Chondrocyte (in vitro differentiated cells): ENCODE measurements at places on chromosomes 1 and 21. TPM values are rescaled to one million over a fixed set of nuclear protein-coding genes. Genes with fewer than 3 reads are reported as not detected.

The GPX7 gene
- total RNA-seq = 43.7 to 83.8 TPM (median 82.9 TPM) in 3 replicates

The LIPI gene
- not detected in 3 replicates for total RNA-seq

The ACTN2 gene
- total RNA-seq = 0.28 to 0.47 TPM in 2 of 3 replicates, not detected in the other

The ANGPTL1 gene
- 2.6 to 4.7 TPM (median 3.6 TPM) in 3 replicates for total RNA-seq

The GPA33 gene
- 0.99 TPM in 1 of 3 replicates, not detected in the others for total RNA-seq

The MYOC gene
- total RNA-seq = not detected in 3 replicates

The FAM72B gene
- 1.3 to 2.5 TPM (median 1.3 TPM) in 3 replicates for total RNA-seq

The ARMH1 gene
- 1.3 to 2.1 TPM (median 1.7 TPM) in 3 replicates for total RNA-seq

The SESN2 gene
- 11.6 to 56.2 TPM (median 54.7 TPM) in 3 replicates for total RNA-seq

The CALML6 gene
- total RNA-seq = 2.1 to 2.3 TPM (median 2.1 TPM) in 3 replicates

- H3K4me3 ChIP-seq = no peak overlapping the region
- H3K4me1 ChIP-seq = peaks cover 59% of the 10 kb centered on the region
- no peaks in the 10 kb centered on the region for H3K36me3 ChIP-seq
- H3K27ac ChIP-seq = peak overlapping the region; percentile 70
- no peaks in the 10 kb centered on the region for H3K27me3 ChIP-seq
- DNase-seq = no peak
Observed at GRCh38 chr1:11174261-11174942, 14.8 kb upstream of the ANGPTL7 start.

- H3K36me3 ChIP-seq = no peaks in the 10 kb centered on the region
- H3K4me3 ChIP-seq = no peak overlapping the region
- peaks cover 2% of the 10 kb centered on the region for H3K27me3 ChIP-seq
- DNase-seq = no peak
- H3K4me1 ChIP-seq = peaks cover 10% of the 10 kb centered on the region
Observed at GRCh38 chr1:67479146-67479891, 49.1 kb upstream of the SERBP1 start.

- H3K4me1 ChIP-seq = peaks cover 40% of the 10 kb centered on the region
- H3K4me3 ChIP-seq = no peak overlapping the region
- no peak for DNase-seq
- no peak overlapping the region for H3K27ac ChIP-seq
- H3K36me3 ChIP-seq = peaks cover 21% of the 10 kb centered on the region
- no peaks in the 10 kb centered on the region for H3K27me3 ChIP-seq
Observed at GRCh38 chr21:41752231-41752681, 14.6 kb downstream of the RIPK4 start.

DNA sequence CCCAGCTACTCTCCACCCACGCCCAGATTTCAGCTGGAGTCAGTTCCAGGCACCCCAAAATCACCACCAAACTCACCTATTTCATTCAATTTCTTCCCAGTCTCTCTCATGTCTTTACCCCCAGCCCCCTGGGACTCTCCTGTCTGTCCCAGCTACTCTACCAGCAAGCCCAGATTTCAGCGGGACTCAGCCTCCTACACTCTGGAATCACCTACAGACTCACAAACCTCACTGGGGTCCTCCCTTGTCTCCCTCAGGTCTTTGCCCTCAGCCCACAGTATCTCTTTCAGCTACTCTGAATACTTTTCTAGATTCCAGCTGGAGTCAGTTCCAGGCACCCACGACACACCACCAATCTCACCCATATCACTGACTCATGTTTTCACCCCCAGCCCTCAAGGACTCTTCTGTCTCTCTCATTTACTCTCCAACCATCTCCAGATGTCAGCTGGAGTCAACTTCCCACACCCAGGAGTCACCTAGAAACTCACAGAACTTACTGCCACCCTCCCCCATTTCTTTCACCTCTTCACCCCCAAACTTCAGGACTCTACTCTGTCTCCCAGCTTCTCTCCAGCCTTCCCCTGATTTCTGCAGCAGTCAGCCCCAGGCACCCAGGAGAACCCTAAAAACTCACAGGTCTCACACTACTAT, 1529.3 kb upstream of the TPTE start:
- H3K4me3 ChIP-seq = no peak overlapping the region
- no peaks in the 10 kb centered on the region for H3K4me1 ChIP-seq
- H3K36me3 ChIP-seq = no peaks in the 10 kb centered on the region
- no peaks in the 10 kb centered on the region for H3K27me3 ChIP-seq
- no peak overlapping the region for H3K27ac ChIP-seq
- peak; percentile 68 for DNase-seq

GRCh38 chr1:161127649-161128048, 4.8 kb downstream of the DEDD start:
- peaks cover 32% of the 10 kb centered on the region for H3K36me3 ChIP-seq
- H3K27ac ChIP-seq = no peak overlapping the region
- H3K4me1 ChIP-seq = peaks cover 36% of the 10 kb centered on the region
- H3K27me3 ChIP-seq = no peaks in the 10 kb centered on the region
- H3K4me3 ChIP-seq = no peak overlapping the region
- no peak for DNase-seq

- H3K36me3 ChIP-seq = no peaks in the 10 kb centered on the region
- no peak for DNase-seq
- no peak overlapping the region for H3K27ac ChIP-seq
- H3K4me3 ChIP-seq = no peak overlapping the region
- no peaks in the 10 kb centered on the region for H3K27me3 ChIP-seq
Observed at GRCh38 chr1:232221802-232222499, 408.0 kb downstream of the SIPA1L2 start.

DNA sequence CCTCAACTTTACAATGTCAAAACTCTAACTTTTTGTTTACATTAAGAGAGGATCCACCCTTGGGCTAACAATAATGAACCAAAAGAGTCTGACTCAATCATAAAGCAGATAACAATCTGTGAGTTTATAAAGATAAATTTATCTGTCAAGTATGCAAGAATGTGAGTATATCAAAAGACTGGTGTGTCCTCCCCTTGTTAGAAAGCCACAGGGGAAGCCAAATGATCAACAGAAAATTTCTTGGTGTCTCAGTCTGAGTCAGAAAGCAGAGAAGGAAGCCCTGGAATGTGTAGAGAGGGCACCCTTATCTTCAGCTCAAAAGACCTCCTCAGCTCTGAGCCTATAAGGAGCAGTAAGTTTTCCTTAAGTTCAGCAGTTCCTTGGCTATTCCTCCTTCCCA, 13.9 kb upstream of the PDIK1L start:
- H3K27ac ChIP-seq = peak overlapping the region; percentile 14
- peaks cover 27% of the 10 kb centered on the region for H3K4me1 ChIP-seq
- H3K36me3 ChIP-seq = no peaks in the 10 kb centered on the region
- DNase-seq = no peak
- H3K4me3 ChIP-seq = no peak overlapping the region
- H3K27me3 ChIP-seq = peaks cover 3% of the 10 kb centered on the region

DNA sequence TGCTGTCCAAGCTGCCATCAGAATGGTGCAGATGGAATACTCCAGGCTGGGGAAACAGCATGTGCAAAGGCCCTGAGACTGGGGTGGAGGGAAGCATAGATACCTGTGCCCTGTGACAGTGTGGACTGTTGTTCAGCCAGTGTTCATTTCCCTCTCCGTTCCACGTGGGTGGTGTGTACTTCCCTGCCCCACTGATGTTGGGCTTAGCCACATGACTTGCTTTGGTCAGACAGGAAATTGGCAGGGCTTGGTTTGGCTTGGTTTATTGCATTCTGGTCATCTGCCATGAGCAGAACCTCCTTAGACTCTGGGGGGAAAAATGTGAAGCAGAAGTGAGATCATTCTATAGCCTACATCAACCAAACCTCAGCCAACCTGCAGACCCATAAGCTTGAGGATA, 102.4 kb upstream of the IGSF21 start:
- H3K36me3 ChIP-seq = no peaks in the 10 kb centered on the region
- no peaks in the 10 kb centered on the region for H3K4me1 ChIP-seq
- DNase-seq = peak; percentile 37
- H3K4me3 ChIP-seq = no peak overlapping the region

DNA sequence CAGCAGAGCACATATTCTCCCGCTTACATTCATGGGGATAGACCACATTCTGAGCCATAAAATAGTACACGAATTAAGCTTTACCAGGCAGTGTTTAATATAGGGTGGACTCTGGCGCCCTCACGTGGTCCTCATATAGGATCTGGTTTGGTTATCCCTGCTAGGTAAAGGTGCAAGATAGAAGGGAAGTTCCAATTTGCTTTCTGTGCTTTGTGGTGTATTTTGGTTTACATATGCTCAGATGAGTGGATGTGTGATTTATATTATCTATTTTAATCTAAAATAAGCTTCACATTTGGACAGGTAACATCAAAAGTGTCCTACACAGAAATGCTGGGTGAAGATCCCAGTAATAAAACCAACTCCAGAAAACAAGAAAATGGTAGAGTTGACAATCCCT, 3.6 kb downstream of the CR1 start:
- no peaks in the 10 kb centered on the region for H3K36me3 ChIP-seq
- H3K27ac ChIP-seq = no peak overlapping the region
- H3K4me3 ChIP-seq = no peak overlapping the region
- H3K4me1 ChIP-seq = peaks cover 6% of the 10 kb centered on the region

GRCh38 chr1:177975588-177976495, 6.0 kb upstream of the SEC16B start:
- H3K4me1 ChIP-seq = peaks cover 16% of the 10 kb centered on the region
- peaks cover 8% of the 10 kb centered on the region for H3K36me3 ChIP-seq
- no peaks in the 10 kb centered on the region for H3K27me3 ChIP-seq
- H3K27ac ChIP-seq = no peak overlapping the region

GRCh38 chr1:46368791-46369190, 25.3 kb upstream of the FAAH start:
- no peak for DNase-seq
- H3K4me3 ChIP-seq = no peak overlapping the region

- DNase-seq = no peak
- H3K4me1 ChIP-seq = no peaks in the 10 kb centered on the region
- no peak overlapping the region for H3K27ac ChIP-seq
- H3K36me3 ChIP-seq = no peaks in the 10 kb centered on the region
Observed at GRCh38 chr1:233607252-233608119, 6.4 kb upstream of the KCNK1 start.

DNA sequence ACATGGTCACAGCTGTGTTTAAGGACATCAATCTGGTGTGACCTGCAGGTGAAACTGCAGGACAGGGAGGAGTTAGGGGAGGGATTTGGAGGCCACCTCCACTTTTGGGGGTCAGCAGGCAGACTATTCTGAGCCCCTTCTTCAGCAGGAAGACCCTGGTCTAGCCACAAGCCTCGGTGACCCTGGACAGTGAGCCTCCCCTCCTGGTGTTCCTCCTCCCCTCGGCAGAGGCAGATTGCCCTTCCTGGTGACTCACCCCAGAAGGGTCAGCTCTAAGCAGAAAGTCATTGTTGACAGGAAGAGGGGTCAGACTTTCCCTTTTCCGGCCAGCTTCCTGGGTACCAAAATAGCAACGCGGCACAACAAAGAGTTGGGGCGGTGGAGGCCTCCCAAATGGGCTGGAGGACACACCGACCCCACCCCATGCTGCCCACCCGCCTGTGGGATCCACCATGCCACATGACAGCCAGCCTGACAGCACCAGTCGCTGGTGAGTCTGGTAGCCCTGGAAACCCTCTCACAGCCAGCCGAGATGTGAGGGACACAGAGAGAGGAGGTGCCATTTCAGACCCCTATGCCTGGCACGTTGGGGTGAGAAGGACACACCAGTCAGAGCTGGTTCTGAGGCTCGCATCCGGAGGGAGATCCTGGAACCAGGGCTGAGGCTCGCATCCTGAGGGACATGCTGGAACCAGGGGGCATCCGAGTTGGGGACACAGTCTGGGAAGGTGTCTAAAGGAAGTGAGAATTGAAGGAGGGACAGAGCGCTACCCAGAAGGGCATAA, 14.7 kb upstream of the CSF1 start:
- no peak overlapping the region for H3K27ac ChIP-seq
- DNase-seq = no peak
- no peaks in the 10 kb centered on the region for H3K27me3 ChIP-seq

DNA sequence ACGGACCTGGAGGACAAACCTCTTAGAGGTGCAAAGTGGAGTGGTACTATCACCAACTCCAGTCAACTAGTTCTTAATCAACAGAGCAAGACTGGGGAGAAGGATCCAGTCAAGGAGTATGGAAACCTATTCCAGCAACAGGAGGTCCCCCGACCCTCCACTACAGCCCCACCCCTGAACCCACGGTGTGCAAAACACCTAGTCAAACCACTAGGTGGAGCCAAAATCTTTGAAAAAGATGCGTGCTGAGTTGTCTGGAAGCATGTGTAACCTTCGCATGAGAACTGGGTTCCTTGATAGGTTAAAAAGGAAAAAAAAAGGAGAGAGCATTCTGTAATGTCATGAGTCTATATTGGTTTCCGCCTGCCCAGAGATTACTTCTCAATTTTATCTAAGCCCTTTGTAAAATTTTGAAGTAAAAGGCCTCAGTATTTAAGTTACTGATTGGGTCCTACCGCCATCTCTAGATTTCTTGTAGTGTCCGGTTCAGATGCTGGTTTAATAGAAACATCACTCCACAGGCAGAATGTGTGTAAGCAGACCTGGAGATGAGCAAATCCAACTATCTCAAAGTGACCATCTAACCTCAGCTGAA, 81.9 kb upstream of the HAO2 start:
- peaks cover 13% of the 10 kb centered on the region for H3K4me1 ChIP-seq
- H3K36me3 ChIP-seq = no peaks in the 10 kb centered on the region
- H3K27me3 ChIP-seq = no peaks in the 10 kb centered on the region
- H3K4me3 ChIP-seq = no peak overlapping the region
- no peak for DNase-seq

GRCh38 chr1:175132436-175132835, 60.1 kb downstream of the KIAA0040 start:
- peaks cover 10% of the 10 kb centered on the region for H3K27me3 ChIP-seq
- peak overlapping the region; percentile 76 for H3K27ac ChIP-seq
- H3K4me3 ChIP-seq = no peak overlapping the region
- H3K4me1 ChIP-seq = peaks cover 38% of the 10 kb centered on the region
- H3K36me3 ChIP-seq = no peaks in the 10 kb centered on the region

- H3K27me3 ChIP-seq = no peaks in the 10 kb centered on the region
- DNase-seq = no peak
- no peak overlapping the region for H3K27ac ChIP-seq
- no peaks in the 10 kb centered on the region for H3K4me1 ChIP-seq
- no peak overlapping the region for H3K4me3 ChIP-seq
Observed at GRCh38 chr1:189939967-189940366, 537.7 kb downstream of the BRINP3 start.

- H3K27me3 ChIP-seq = no peaks in the 10 kb centered on the region
- no peak within 1 kb of the TSS for H3K27ac ChIP-seq
- H3K4me1 ChIP-seq = peaks cover 34% of the 10 kb centered on the region
- no peak for DNase-seq
Observed at GRCh38 chr1:31764312-31765040, at the start of gene ADGRB2. ADGRB2 (minus strand) TSS chr1:31764340; CDS start chr1:31757221, 7,119 bp downstream.

DNA sequence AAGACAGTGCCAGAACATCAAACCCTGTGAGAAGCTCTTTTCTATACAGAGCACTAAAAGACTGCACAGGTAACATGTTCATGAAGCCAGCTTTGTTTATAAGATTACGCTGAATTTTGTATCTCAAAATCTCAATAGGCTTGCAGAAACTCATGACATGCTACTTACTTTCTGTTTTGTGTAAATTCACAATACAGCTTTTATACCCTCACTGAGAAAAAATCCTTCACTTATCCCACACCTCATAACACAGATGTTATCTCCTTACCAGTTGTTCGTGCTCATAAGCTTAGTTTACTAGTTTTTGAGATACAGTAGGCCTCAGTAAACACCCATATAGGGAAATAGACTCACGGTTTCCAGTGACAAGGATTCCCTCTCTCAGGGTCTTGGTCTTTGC, 24.1 kb upstream of the GBP2 start:
- no peaks in the 10 kb centered on the region for H3K4me1 ChIP-seq
- no peak for DNase-seq
- H3K36me3 ChIP-seq = no peaks in the 10 kb centered on the region
- H3K4me3 ChIP-seq = no peak overlapping the region

- no peak overlapping the region for H3K4me3 ChIP-seq
- H3K27me3 ChIP-seq = no peaks in the 10 kb centered on the region
- H3K36me3 ChIP-seq = peaks cover 10% of the 10 kb centered on the region
- no peak for DNase-seq
- H3K27ac ChIP-seq = no peak overlapping the region
Observed at GRCh38 chr1:245469734-245470133, 314.9 kb downstream of the KIF26B start.
